Stimulated activated CD4-positive, alpha-beta T cell treated with anti-CD3 and anti-CD28 coated beads, Interleukin-2, amount 100 ng/mL, for 4 hours (primary cell): ENCODE measurements at places on chromosomes 16 and 17.

- DNase-seq = no peak
These were observed 6.3 kb downstream of the CHD3 start for GRCh38 chr17:7894866-7895265.

- DNase-seq = no peak
These were observed 69.3 kb downstream of the FTO start for GRCh38 chr16:53773150-53773846.

DNA sequence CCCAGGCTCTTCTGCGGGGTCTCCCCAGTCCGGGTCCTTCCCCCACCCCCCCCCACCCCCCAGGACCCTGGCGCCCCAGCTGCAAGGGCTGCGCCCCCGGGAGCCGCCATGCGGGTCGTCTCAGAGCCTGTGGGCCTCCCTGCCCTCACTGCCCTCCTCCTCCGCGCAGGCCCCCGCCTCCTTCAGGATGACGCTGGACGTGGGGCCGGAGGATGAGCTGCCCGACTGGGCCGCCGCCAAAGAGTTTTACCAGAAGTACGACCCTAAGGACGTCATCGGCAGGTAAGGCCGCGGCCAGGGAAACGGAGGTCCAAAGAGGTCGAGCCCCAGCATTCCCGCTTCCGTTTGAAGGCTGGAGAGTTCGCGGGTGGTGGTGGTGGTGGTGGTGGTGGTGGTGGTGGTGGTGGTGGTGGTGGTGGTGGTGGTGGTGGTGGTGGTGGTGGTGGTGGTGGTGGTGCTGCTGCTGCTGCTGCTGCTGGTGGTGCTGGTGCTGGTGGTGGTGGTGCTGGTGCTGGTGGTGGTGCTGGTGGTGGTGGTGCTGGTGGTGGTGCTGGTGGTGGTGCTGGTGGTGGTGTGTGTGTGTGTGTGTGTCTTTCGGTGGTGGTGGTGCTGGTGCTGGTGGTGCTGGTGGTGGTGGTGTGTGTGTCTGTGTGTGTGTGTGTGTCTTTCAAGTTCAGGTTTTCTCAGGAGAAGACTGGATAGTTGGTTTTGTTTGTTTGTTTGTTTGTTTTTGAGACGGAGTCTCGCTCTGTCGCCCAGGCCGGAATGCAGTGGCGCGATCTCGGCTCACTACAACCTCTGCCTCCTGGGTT, 615 bp downstream of the PHKG2 start:
- no peak for DNase-seq

GRCh38 chr16:81500833-81501521, 56.4 kb downstream of the CMIP start:
- no peak for DNase-seq

DNA sequence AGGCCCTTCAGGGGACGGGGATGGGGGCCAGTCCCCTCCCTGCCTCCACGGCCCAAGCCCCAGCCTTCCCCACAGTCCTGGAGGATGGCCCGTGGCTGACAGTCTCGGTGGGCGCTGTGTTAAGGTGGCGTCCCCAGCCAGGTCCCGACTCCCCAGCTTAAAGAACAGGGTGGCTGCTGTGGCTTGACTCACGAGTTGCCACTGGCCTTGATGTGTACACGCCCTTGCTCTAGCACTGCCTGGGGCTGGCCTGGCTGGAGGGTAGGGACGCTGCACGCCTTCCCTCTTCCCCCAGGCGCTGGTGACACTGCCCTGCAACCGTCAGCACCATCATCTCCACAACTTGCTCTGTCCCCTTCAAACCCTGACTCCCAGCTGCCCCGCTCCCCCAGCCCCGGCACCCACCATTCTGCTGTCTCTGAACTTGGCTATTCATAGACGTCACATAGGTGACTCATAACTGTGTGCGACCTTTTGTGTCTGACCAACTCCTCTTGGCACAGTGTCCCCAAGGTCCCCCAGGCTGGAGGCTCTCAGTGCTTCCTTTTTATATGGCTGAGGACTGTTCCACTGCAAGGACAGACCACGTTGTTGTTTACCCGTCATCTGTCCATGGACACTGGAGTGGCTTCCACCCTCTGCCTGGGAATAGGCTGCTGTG, 6.3 kb downstream of the GNPTG start:
- DNase-seq = no peak

GRCh38 chr16:83835586-83836566, 28.1 kb downstream of the HSBP1 start:
- DNase-seq = no peak

GRCh38 chr17:17985555-17985954, 12.9 kb downstream of the DRC3 start:
- no peak for DNase-seq

- no peak for DNase-seq
These were observed 27.3 kb downstream of the ACSF3 start for GRCh38 chr16:89120921-89121351.

DNA sequence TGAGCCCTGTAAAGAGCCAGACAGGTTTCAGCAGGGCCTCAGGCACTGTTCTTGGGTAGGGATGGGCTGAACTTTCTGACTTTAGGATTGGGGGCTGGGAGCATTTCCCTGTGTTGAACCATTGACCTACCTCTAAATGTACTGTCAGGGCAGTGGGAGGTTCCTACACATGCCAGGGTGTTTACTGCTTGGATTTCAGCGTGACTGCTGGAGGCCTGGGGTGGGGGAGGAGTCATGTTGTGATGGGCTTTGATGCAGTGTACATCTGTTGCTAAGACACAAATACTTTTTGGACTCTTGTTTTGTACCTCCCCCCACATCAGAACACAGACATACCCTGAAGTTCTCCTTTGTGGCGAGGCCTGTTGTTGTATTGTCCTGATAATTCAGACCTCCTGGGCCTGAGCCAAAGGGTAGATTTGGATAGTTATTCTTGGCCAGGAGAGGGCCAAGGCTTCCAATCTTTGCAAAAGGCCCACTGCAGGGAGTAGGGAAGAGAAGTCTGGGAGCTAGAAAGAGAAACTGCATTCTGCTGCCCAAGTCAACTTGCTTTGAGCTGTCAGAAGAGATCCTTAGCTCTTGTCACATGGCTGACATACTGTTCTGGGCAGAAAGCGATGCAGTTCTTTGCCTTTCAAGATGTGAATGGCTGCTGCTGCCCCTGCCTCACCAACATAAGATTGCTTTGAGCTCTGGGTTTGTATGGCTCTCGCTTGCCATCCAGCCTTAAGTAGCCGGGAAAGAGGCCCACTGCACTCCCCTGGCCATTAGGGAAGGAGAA, 3.7 kb downstream of the NFE2L1 start:
- DNase-seq = no peak

DNA sequence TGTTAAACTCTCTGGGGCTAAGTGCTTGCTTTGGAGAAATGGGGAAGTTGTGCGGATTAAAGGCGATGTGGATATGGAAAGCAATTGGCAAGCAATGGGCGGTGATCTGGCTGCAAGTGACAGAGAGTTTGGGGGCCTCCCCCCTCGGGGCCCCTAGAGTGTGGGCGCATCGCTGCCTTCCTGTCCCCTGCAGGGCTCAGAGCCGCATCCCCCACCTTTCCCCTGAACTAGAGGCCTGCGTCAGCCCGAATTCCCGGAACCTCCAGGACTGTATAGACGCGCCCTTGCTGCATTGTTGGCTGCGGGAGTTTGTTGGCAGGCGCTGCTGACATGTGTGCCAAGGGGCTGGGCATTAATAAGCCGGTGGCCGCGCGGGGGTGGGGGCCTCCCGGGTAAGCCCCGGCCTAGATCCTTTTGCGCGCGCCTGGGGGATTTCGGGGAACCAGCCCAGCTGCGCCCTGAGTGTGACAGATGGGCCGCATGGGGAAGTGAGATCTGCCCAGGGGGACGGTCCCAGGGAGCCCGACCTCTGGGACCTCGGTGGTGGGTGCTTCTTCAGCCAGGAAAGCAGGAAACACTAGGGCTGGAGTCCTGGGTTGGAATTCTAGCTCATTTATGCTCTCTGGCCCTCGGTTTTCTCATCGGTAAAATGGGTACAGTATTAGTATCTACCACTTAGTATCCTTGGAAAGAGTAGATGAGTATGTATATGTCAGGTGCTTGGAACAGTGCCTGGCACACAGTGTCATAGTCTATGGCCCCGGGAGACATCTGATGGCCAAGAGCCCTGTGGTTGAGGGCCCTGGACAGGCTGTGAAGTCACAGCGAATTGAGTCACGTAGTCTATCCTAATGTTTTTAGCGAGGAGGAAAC, 1.0 kb downstream of the EEF2K start:
- peak; percentile 56 for DNase-seq

- no peak for DNase-seq
These were observed 3.7 kb upstream of the OR3A2 start for GRCh38 chr17:3389791-3390190.

DNA sequence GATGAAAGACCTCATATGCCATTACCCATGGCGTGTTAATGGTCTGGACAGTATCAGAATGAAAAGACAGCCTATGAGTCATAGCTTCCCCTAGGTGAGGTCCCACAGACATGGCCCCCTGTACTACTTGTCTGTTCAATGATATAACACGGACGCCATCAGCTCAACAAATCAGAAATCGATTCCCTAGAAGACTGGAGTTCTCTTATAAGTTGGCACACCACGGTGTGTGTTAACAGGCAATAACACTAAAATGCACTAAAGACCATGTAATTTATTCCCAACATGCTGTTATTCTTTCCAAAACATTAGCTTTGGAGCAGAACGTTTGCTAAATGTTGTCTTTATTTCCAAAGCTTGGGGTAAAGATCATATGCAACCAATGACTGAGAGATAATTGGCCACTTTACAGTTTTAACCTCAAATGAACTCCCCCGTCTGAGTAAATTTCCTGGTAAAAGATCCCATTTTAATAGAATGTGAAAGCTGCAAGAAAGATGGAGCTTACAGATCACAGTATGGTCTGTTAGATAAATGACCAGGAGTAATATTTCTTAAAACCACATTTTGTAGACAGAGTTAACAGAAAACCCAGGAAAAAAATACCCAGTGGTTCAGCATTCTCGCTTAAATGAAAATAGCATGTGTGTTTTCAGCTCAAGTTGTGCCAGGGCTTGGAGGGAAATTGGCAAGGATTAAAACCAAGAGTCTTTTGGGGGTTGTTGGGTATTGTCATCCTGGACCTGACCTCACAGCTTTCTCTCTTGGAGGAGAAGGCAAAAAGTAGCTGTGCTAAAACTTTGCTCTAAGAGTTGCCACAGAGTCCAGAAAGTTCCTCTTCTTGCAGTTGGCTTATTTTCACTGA, 65.9 kb downstream of the PCTP start:
- no peak for DNase-seq

GRCh38 chr17:80790021-80790765, 201.4 kb upstream of the CHMP6 start:
- DNase-seq = no peak
